ENCODE measurements at places on chromosomes 6 and 20. TPM values are rescaled to one million over a fixed set of nuclear protein-coding genes. Genes with fewer than 3 reads are reported as not detected.

ADGRF4 gene
- total RNA-seq = 4.5 TPM

GRCh38 chr6:125798734-125799508, 8.2 kb downstream of the NCOA7 start:
- DNase-seq = peak; percentile 69

STXBP5 gene
- total RNA-seq = 4.6 TPM

DNA sequence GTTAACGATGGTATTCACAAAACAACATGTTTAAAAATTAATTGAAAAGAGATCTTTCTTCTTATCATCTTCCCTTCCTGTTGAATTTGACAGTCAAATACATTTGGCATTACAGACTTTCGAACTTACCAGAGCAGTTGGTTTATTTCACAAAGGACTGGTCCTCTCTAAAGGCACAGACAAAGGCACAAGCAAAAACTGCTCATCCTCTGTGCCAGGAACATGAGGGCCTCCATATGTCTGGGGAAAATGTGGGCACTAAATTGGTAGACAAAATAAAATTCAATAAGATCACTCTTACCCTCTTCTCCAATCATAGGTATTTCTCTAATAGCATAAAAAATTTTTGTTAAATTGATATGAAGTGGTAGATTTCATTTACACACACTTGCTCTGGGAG, 40.4 kb downstream of the SYNE1 start:
- DNase-seq = no peak
